ENCODE measurements at places on chromosomes 1 and 21. TPM values are rescaled to one million over a fixed set of nuclear protein-coding genes. Genes with fewer than 3 reads are reported as not detected.

- DNase-seq = no peak
Observed at GRCh38 chr1:98211271-98211845, 290.5 kb upstream of the DPYD start.

SFN gene
- 0.09 TPM for polyA plus RNA-seq

FABP3 gene
- polyA plus RNA-seq = not detected

TRPM2 gene
- 5.4 TPM for polyA plus RNA-seq

- DNase-seq = peak; percentile 34
Observed at GRCh38 chr1:243483071-243483771, 227.4 kb downstream of the SDCCAG8 start.
